Kidney epithelial cell (primary cell): ENCODE measurements at places on chromosomes 6 and 20.

DNA sequence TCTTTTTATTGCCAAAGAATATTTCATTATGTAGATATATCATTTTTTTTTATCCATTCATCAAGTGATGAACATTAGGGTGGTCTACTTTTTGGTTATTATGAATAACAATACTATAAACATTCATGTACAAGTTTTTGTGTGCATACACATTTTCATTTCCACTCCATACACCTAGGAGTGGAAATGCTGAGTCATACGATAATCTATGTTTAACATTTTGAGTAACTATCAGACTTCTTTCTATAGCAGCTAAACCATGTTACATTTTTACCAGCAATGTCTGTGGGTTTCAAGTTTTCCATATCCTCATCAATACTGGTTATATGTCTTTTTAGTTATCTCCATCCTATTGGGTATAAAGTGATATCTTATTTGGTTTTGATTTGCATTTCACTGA is 65.7 kb downstream of the PRSS35 start:
- DNase-seq: no peak

DNA sequence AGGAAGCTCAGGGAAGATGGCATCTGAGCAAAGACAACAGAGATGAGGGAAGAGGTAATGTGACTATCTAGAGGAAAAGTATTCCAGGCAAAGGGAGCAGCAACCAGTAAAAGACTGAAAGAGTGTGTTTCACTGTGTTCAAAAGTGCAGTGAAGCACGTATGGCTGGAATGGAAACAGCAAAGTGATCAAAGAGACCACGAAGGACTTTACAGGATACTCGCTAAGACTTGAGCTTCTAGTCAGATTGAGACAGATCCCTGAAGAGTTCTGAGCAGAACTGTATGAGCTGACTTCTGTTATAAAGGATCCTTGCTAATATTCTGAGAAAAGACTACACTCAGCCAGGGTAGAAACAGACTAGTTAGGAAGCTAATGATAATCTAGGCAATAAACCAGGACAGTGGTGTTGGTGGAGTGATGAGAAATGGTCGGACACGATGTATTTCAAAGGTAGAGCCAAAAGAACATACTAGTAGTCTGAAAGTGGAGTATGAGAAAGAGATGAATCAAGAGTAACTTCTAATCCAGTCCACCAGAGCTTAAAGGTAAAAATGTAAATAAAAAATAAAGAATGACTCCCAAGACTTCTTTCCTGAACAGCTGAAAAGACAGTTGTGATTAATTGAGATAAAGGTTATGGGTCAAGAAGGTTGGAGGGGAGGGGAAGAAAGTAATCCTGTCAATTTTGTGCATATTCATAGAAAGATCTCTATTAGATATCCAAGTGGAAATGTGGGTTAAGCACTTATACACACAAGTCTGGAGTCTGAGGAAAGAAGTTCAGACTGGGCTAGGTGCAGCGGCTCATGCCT is 14.2 kb downstream of the SEC63 start:
- DNase-seq: no peak

DNA sequence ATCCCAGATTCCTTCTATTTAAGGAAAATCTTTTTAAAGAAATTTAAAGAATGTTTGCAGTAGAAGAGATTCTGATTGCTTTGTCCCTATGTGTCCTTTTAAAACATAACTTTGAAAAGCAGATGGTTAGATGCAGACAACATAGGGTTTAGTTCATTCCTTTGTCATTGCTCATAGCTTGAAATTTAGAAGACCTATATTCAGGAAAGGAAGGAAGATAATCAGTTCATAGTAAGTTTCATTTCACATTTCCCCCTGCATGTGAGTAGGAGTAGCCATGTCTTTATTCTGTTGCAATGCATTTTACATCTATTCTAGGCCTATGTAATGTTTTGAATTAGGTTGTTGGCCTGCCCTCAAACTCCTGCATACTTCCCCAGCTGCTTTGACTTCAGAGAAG is 197.9 kb upstream of the GRIK2 start:
- no peak for DNase-seq

DNA sequence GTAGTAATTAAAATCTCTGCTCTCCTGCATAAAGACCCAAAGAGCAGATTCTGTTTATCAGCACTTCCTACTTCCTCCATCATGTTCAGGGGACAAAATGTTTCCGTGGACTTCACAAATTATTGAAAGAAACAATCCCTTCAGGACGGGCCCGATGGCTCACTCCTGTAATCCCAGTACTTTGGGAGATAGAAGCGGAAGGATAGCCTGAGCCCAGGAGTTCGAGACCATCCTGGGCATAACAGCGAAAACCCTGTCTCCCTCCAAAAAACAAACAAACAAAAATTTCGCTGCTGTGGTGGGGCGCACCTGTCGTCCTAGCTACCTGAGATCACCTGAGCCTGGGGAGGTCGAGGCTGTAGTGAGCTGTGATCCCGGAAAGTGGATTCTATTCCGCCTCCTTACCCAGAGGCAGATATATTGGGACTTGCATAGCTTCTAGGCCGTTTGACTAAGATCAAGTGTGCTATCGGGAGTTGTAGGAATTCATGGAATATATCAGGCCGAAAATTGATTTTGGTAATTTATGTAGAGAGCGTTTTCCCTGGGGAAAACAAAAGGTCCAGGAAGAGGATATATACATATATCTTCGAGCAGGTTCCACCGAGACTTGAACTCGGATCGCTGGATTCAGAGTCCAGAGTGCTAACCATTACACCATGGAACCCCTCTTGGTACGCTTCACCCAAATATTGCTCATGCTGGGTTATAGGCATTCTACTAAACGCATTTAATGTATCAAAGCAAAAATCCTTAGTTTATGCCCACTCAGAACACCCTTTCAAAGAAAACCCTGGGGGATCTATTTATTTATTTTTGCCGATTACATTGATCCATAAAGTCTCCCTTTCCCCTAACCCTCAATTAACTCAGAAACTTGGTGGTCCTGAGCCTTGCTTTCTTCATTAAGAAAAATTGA is 74.5 kb upstream of the ZNF184 start:
- no peak for DNase-seq

- DNase-seq: no peak
These were observed 181.2 kb downstream of the FOXA2 start for GRCh38 chr20:22403022-22403631.

DNA sequence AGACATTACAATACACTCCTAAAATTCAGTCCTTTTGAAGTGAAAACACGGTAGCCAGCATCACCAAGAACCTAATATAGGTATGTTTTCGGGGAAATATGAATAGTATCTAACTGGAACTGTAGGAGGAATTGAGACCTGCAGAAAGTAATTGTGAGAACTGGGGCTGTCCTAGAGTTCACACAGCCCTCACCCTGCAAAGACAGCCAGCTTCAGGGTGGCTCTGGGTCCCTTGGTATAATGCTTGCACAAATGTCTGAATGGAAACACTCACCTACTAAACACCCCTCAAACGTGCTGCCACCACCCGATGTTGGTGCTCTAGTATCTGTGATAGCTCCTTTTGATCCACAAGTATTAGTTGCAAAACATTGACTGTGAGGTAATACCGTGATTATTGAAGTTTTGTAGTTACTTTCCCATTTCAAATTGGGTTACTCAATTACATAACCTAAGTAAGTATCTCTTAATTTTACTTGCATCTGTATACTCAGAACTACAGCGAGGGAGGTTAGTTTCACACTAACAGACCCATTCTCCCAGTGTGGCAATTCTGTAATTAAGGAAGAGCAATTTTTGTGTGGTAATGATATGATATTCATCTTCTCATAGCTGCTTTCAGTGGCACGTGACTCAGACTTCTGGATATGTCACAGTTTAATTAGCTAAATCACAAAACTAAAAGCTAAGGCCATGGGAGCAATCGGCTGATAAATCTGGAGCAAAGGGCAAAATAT is 129.5 kb downstream of the INSM1 start:
- no peak for DNase-seq

DNA sequence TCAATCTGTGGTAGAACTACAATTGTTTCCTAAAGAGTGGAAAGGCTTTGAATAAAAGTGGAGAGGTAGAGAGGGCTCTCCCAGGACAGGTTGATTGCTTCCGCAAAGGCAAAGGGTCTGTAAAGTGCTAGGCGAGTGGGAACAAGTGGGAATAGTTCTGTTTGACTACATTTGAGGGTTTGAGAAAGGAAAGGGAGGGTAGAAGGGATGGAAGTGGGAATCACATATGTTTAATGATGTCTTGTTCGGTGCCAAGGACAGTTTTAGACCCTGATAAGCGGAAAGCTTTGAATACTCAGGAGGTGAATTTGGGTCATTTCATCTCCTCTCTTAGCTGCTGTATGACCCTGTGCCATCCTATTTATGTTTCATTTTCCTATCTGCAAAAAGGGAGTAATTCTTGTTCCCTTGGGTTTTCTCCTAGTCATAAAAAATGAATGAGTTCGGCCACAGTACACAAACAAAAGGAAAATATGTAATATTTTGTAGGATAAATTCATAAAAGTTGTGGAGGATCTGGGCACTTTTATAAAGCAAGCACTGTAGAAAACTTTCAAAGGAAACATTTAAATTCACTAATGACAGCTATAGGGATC is 1.7 kb upstream of the PIM1 start:
- DNase-seq: no peak

GRCh38 chr6:141050471-141050870 is 1082.3 kb upstream of the GJE1 start:
- no peak for DNase-seq

GRCh38 chr6:97548354-97548753 is 265.3 kb upstream of the MMS22L start:
- no peak for DNase-seq

GRCh38 chr20:23071996-23072395 is 14.1 kb downstream of the CD93 start:
- no peak for DNase-seq

DNA sequence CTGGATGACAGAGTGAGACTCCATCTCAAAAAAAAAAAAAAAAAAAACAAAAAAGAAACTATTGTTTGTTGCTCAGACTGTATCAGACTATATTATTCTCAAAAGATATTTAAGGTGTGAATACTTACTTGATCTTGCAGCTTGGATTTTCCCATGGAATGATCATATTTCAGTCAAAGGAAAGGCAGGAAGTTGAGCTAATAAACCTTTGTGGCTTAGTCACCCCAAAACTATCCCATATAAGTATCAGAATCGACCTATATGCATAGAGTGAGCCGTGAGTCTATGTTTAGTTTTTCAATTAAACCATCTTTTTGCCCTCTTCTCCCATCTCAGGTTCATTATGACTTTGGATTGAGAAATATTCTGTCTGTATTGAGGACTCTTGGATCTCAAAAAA is 152.6 kb downstream of the DNAH8 start:
- DNase-seq: no peak

DNA sequence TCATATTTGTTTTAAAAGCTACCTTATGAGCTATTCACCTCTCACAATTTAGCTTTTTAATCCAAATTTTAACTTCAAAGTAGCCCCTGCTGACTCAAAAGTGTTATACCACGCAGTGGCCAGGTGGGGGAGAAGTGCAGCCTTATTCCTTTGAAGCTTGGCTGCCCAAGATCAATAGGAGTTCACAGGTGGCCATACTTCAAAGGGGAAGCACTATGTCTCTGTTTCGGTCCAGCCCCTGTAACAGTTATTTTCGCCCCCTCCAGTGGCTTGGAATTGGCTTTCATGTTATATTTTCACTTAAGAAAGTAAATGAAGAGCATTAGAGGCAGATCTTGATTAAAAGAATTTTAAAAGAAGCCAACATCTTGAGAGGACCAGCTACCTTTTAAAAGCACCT is 608.4 kb downstream of the EPHA7 start:
- peak; percentile 18 for DNase-seq

DNA sequence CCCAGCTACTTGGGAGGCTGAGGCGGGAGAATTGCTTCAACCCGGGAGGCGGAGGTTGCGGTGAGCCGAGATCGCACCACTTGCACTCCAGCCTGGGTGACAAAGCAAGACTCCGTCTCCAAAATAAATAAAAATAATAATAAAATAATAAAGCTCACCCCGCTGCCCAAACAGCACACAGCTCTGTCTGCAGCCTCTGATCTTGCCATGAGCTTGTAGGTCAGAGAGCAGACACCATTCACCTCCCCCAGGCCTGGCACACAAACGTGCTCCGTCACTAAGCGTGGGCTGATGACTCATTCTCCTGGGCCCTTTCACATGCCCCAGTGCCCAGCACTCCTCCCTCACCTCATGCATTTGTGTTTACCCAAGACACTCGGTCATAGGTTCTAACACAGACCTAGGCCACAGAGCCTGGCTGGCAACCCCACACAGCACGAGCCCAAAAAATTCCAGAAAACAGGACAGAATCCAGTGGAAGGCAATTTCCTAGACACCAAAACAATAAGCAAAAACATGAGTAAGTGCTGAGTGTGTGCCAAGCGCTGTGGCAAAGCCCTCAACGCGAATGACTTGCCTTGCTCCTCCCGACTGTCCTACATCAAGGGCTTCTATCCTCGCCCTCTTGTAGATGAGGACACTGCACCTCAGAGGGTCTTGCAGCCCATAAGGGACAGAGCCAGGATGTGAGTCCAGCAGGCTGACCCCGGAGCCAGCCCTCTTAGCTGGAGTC is 18.0 kb downstream of the ATP9A start:
- peak; percentile 97 for DNase-seq

DNA sequence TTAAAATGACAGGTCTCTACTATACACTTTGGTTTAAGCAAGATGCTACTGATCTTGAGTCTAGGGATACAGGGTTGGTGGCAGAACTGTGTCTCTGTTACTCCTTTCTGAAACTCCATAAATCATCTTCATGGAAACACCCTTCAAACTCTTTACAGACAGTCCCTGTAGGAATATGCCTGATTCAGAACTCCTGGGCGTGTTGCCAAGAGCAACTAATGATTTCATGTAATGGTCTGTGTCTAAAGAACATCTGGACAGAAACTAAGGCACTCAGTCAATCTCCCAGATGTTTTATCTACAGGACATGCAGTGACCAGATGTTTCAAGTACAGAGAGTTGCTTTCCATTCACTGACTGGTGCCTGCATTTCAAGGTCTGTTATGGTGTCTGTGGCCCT is 464.4 kb upstream of the CHD6 start:
- DNase-seq: no peak

- no peak for DNase-seq
These were observed 250.3 kb upstream of the PLN start for GRCh38 chr6:118297821-118298220.

GRCh38 chr6:87180105-87180728 is 24.9 kb downstream of the ZNF292 start:
- no peak for DNase-seq

DNA sequence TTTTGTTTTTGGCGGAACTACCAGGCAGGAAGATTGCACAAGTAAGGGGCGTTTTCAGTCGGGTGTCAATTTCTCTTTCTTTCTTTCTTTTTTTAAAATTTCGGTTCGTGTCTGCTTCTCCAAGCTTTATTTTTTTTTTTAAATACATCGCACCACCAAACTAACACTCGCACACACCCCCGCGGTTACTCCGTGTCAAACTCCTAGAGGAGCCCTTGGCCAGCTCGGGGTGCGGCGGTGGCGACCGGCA is 338 bp downstream of the UTRN start:
- DNase-seq: no peak
